NCI-H1930 (cell line): ENCODE measurements at places on chromosomes 5 and 9.

DNA sequence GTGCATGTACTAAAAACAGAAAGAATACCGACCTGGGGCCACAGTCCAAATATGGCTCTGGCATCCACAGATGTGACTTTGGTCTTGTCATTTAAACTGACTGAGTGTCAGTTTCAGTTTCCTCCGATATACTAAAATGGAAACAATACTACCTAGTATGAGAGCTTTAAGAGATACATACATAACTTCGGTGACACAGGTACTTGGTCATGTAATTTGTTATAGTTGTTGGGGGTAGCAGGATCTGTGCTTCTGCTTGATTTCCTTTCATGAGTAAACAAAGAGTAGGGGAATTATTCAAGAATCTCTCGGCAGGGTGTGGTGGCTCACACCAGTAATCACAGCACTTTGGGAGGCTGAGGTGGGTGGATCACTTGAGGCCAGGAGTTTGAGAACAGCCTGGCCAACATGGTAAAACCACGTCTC lies 32.1 kb downstream of the MTMR12 start:
- no peak for DNase-seq

DNA sequence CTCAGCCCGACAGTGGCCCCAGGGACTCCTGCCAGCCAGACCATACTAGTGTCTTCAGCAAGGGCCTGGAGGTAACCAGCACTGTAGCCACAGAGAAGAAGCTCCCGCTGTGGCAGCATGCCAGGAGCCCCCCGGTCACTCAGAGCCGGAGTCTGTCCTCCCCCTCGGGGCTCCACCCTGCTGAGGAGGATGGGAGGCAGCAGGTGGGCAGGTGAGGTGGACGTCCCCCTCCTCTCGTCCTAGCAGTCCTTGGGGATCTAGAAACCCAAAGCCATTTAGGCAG lies 28.0 kb upstream of the LRRC14B start:
- DNase-seq: no peak

DNA sequence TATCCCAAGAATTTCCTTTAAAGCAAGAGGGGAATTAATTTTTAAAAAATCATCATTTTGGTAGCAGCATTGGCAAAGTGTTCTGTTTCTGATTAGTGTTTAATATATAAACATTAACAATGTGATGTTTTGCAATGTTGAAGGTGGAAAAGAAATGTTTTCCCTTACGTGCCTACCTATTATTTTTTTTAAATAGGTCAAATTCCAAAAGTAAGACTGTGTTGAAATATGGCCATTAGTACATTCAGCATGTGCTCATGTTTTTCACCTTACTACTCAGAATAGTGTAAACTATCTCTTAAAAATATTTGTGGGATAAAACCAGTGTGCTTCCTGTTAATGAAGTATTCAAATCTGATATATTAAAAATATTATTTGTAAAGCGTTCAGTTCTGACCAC lies 3.3 kb downstream of the DOCK8 start:
- DNase-seq: no peak

DNA sequence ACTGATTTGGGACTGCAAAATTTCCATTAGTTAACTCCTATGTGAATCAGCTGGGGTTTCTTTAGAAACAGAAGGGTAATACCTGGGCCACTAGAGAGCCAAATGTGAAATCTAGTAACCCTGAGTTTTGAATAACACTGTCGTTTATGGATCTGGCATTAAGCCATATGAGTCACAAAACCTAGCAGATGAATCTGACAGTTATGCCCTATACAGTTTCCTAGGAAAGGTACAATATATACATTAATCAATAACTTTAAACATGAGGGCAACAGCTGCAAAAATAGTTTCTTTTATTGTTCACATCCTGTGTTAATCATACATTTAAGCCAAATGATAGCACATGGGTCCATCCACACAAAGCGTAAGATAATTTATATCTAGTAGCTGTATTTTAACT lies 56.9 kb downstream of the PAM start:
- no peak for DNase-seq

GRCh38 chr9:88710449-88710848 lies 175.5 kb downstream of the NXNL2 start:
- DNase-seq: no peak

DNA sequence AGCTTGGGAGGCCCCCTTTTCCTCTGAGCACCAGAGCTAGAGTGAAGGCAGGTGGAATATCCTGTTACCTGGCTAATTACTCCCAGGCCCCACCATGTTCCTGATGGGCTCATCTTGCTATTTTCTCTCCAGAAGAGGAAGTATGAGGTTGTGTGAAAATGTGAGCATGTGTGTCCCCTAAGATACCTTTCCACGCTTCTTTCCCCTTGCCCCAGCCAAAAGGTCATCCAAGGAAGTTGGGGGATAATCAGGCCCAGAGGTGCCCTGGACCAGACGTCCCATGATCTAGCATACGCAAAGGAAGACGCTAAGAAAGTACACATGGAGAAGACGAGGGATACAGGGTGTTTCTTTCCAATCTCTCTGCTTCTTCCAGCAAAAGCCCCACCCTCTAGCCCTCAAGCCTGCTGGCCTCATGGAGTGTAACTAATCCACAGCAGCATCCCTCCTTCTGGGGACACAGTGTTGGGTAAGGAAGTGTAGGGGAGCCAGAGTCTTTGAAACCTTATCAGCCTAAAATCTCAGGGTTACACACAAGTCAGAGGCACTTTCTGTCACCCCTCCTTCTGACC lies 115.3 kb downstream of the SLC1A3 start:
- DNase-seq: no peak

- DNase-seq: no peak
Measured at GRCh38 chr9:118271331-118271730, 567.1 kb downstream of the TLR4 start.

- DNase-seq: no peak
Measured at GRCh38 chr9:89768650-89769071, 163.8 kb downstream of the GADD45G start.

DNA sequence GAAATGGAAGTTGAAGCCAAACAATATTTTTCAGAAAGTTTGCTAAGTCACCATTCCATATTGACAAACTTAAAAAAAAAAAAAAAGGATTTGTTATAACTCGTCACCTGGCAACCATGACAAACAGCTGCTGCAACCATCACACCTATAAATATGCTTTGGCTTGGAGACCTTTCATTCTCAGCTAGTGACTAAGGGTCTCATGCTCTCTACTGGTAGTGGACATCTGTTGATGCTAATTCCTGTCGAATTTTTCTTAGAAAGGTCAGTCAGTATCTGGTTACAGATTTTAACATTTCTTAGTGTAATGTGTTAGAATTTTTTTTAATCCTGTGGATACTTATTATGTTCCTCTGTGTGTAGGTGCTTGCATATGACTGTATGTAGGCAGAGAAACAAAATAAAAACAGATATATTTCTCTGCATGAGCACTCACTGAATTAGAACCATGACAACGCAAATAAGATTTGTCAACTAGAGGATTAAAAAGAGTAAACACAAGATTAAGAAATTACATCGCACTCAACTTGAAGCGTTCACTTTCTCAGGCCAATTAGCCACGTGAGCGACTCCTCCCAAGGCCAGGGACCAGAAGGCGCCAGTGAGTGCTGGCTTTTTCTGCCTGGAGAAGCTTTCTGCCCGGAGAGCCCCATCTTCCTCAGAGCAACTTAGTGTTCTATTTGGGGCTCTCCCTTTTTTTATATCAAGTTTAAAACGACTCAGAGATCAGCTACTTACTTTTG lies 27.0 kb upstream of the ZNF622 start:
- DNase-seq: no peak

GRCh38 chr5:126513703-126514102 lies 81.3 kb downstream of the ALDH7A1 start:
- DNase-seq: no peak

DNA sequence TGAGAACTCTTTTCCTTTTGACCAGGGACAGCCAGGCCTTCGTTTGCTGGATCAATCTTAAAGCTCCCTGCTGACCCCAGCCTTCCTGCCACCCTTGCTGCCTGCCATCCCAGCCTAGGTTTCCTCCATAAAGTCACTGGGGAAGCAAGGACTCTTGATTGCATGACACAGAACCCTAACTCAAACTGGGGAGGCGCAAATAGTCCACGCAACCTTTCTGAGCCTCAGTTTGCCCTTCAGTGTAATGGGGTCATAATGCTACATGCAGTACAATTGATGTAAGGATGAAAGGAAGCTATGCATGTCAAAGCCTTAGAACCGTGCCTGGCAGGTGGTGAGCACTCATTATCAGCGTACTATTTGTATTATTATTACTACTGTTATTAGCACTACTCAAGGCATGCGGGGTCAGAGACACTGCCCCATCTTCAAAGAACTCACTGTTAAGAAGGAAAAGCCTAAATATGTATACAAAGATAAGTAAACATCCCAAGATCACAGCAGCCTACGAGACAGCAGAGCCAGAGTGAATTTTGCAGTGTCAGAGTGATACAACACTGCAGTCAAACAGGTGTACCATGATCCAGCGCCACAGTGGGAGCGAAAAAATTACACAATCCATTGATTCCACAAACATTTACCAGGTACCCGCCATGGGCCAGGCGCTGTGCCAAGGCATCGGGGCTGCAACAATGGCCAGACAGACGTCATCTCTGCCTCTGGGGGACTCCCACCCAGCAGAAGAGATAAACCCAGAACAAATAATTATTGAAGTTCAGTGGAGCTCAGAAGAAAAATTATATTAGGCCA lies 16.9 kb upstream of the CPLX2 start:
- DNase-seq: no peak

DNA sequence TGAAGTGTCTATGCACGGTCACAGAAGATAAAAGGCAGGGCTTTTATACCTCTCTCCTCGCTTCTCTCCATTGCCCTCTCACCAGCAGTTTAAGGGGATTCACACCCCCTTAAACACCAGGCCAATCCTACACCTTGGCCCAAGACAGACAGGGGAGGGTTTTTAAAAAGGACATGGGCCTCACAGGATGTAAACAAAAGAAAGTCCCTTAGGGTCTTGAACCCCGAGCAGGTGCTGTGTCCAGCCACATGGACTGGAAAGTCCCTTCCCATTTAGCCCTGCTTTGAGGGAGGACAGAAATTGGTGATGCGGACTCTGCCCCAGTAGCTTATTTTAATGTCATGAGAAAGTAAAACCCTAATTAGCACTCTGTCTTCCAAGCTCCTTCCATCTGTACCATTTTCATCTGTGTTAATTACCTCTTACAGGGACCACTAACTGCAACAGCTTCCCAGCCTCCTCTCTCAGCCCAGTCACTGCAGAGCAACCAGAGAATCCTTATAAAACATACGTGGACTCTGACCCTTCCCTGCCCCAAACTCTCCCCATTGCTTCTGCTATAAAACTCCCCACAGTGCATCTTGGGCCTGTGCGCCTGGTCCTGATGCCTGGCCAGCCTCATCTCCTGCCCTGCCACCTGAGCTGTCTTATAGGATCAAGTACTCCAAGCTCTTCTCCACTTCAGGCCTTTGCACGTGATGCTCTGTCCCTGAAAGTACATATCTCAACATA lies 16.7 kb downstream of the WHRN start:
- DNase-seq: no peak

GRCh38 chr9:105694190-105694847 lies at the start of gene TMEM38B:
TMEM38B (plus strand) TSS chr9:105694541; CDS start chr9:105694661, 120 bp downstream.
- peak; percentile 58 for DNase-seq

DNA sequence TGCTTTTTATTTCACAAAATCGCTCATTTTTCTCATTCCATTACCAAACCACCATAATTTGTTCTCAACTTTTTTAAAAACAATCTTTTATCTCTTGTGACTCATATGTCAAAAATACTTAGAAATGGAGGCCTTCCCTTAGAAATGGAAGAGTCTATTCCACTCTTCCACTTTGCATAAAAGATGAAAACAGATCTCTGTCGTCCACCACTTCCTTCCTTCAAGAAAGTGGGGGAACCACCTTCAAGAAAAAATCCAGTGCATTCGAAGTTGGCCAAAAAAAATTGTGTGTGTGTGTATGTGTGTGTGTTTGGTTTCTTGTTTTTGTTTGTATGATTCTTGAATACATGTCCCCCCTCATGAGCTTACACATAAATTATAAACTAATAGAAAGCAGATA lies 628.8 kb upstream of the DMAC1 start:
- no peak for DNase-seq

DNA sequence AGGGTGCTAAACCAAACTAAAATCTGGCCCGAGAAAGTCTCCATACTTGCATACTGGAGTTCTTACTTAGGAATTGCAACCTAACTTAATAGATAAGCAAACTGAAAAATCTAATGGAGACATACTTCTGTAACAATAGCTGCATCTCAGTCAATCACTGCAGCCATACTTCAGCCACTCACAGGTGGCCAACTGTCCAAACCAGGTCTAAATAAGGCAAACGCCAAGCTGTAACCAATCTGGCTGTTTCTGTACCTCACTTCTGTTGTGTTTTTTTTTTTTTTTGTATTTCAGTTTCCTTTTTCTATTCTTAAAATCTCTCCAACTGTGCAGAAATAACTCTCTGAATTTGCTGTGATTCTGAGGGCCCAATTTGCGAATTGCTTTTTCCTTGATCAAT lies 4.4 kb upstream of the NDUFB6 start:
- DNase-seq: no peak

GRCh38 chr9:136086951-136087740 lies 7.9 kb downstream of the NACC2 start:
- no peak for DNase-seq

DNA sequence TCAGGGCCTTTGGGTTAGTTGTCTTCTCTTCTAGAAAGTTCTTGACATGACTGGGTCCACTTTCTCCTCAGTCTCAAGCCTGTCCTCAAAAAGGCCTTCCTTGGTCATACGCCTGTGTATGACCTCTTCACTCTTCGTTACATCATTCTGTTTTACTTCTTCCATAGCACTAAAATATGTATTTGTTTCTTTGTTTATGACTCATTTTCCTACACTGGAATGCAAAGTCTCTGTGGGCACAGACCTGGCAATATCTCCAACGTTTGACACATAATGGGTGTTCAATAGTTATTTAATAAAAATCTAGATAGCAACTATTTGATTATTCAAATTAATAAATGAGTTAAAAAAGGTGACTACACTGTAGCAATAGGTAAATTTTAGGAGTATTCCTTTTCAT lies 85.1 kb downstream of the YIPF5 start:
- DNase-seq: no peak

DNA sequence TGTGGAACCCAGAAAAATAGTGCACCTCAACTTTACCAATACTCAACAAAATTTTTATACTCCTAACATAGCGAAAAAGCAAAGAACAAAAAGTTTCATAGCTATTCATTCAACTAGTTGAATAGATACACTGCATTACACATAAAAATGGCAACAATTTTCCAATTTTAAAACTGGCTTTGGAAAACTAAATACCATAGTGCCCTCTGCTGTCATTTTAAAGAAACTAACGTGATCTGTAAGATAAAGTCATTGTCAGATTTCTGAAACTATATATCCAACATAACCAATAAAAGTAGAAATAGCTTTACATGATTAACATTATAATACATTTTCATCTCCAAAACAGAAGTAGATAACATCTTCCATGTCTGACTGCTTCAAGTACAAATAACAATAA lies 31.6 kb downstream of the DTWD2 start:
- no peak for DNase-seq

GRCh38 chr9:21813575-21814473 lies 11.4 kb downstream of the MTAP start:
- DNase-seq: peak; percentile 15

GRCh38 chr9:8683496-8683895 lies 883.9 kb upstream of the DMAC1 start:
- no peak for DNase-seq

- DNase-seq: no peak
Measured at GRCh38 chr9:13860019-13860418, 453.9 kb downstream of the NFIB start.
